Retinal pigment epithelial cell (primary cell): ENCODE measurements at places on chromosomes 6 and 20.
A peak's percentile ranks its signal among the peaks of the same experiment; 100 is the strongest.

- no peak for DNase-seq
Observed at GRCh38 chr6:125688138-125688537, 61.3 kb upstream of the HEY2 start.

DNA sequence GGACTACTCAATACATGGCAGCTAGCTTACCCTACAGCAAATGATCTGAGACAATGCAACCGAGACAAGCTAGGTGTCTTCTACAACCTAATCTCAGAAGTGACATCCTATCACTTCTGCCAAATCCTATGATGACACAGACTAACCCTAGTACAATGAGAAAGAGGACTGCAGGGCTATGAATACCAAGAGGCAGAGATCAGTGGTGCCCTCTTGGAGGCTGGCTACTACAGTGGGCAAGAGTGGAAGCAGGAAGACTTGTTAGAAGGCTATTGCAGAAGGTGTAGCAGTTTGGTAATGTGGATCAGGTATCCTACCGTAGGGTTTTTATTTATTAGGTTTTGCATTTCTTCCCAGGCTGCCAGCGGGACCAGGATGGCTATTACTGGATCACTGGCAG is 30.3 kb downstream of the GSS start:
- DNase-seq = no peak

GRCh38 chr6:112485120-112485826 is 138.1 kb downstream of the RFPL4B start:
- DNase-seq = no peak

- no peak for DNase-seq
Observed at GRCh38 chr6:110981202-110981600, 637 bp upstream of the RPF2 start.

GRCh38 chr6:108200631-108201030 is 34.8 kb downstream of the NR2E1 start:
- DNase-seq = no peak

DNA sequence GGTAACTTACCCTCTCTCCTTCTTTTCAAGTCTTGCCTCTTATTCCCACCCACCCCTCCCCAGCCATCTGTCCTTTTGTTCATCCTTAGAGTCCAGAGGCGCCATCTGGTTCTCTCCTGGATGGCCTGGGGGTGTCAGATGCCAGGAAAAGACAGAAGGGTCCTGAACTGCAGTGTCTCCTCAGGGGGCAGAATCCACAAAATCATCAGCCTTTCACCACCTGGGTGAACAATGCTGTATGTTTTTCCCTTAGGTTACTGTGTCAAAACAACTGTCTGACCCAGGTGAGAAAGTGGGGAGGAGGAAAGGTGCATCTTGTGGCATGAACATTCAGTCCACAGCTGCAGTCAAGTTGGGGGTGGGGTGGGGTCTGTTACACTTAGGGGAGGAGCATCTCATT is 47.9 kb upstream of the FYN start:
- no peak for DNase-seq

- DNase-seq = no peak
Observed at GRCh38 chr6:169692516-169692915, 9.3 kb downstream of the WDR27 start.

DNA sequence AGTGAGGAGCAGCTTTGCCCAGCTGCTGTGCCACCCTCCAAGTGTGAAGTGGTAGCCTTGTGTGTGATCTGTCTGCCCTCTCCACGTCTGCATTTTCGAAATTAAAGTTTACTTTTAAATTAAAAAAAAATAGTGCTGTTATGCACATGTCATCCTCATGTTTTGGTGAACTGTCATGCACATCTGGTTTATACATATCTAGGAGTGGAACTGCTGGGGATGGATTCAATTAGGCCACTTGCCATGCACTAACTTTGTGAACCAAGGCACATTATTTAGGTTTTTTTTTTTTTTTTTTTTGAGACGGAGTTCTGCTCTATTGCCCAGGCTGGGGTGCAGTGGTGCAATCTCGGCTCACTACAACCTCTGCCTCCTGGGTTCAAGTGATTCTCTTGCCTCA is 3.6 kb downstream of the GTSF1L start:
- no peak for DNase-seq

GRCh38 chr6:25215881-25216280 is 63.3 kb upstream of the CARMIL1 start:
- no peak for DNase-seq

DNA sequence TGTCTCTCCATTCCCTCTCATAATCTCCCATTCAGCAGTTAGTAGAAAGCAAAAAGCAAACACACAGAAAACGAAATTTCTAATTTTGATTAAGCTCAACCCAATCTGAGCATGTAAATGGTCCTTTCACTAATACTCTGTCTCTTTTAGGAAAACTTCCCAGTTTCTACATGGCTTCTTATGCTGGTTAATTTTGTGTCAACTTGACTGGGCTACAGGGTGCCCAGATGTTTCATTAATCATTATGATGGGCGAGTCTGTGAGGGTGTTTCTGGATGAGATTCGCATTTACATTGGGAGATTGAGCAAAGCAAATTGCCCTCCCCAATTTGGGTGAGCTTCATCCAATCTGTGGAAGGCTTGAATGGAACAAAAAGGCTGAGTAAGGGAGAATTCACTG is 142.2 kb downstream of the MBOAT1 start:
- no peak for DNase-seq

GRCh38 chr6:64330694-64331307 is 695.2 kb downstream of the PHF3 start:
- peak; percentile 10 for DNase-seq

GRCh38 chr6:56450882-56451739 is 191.6 kb downstream of the DST start:
- DNase-seq = peak; percentile 61

DNA sequence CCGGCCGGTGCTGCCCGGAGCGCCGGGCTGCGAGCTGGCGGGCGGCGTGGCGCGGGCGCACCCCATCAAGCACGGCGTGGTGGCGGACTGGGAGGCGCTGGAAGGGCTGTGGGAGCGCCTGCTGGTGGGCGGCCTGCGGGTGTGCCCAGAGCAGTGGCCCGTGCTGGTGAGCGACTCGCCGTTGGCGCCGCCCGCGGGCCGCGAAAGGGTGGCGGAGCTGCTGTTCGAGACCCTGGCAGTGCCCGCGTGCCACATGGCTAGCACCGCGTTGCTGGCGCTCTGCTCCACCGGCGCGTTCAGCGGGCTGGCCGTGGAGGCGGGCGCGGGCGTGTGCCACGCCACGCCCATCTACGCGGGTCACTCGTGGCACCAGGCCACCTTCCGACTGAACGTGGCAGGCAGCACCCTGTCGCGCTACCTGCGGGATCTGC is 517 bp downstream of the ACTL10 start:
- no peak for DNase-seq

- no peak for DNase-seq
Observed at GRCh38 chr6:17945111-17945510, 42.3 kb downstream of the KIF13A start.

DNA sequence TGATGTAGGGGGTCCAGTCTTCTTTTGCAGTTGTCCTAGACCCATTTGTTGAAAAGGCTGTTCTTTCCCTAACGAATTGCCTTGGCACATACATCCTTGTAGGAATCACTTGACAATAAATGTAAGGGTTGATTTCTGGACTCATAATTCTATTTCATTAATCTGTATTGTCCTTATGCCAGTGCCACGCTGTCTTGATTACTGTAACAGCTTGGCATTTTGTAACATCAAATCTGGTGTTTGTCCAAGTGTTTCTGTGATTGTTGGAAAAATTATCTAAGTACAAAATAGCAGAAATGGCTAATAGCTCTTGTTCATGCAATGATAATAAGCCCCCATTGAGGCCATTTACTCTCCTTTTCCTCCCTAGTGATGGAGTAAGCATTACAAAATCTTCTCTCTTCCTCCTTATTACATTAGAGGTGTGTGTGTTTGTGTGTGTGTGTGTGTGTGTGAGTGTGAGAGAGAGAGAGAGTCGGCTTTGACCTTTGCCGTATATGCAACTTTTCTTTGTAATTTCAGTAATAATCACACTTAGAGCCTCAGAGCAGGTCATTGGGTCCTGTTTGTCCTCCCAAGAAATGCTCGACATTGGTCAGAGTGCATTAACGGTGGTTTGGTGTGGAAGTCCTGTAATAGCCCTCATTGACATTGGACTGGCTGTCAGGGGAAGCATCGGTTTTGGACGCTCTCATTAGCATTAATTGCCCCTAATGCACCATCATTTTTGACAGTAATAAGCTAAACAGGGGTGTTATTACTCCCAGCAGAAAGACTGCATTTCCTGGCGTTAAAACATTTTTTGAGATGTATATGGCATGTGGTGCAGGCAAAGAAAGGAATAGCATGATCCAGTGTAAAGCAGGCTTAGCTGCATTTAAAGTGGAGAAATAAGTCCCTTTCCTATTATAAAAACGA is 40.7 kb upstream of the MROH8 start:
- DNase-seq = no peak

- DNase-seq = no peak
Observed at GRCh38 chr6:90695316-90695715, 108.4 kb upstream of the MAP3K7 start.

GRCh38 chr6:4270776-4271175 is 135.4 kb upstream of the ECI2 start:
- DNase-seq = no peak

DNA sequence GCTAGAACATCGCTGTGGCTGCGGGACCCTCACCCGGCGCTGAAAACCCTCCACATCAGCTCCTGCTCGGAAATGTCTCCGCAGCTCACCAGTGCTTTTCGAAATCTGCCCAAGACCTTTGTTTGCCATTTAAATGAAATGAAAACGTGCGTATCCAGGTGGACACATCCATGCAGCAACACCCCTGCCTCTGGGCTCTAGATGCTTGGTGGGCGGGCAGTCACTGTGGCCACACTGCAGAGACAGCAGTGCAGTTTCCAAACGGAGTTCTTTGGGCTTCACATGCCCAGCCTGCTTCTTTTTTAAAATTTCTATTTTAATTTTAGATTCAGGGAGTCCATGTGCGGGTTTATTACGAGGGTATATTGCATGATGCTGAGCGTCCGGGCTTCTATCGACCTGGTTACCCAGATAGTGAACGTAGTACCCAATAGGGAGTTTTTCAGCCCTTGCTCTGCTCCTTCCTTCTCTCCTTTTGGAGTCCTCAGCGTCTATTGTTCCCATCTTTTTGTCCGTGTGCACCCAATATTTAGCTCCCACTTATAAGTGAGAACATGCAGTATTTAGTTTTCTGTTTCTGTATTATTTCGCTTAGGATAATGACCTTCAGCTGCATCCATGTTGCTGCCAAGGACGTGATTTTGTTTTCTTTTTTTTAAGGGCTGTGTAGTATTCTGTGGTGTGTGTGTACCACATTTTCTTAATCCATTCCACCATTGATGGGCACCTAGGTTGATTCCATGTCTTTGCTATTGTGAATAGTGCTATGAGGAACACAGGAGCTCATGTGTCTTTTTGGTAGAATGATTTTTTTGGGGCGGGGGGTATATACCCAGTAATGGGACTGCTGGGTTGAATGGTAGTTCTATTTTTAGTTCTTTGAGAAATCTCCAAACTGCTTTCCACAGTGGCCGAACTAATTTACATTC is 4.8 kb upstream of the TUBB2B start:
- DNase-seq = no peak

DNA sequence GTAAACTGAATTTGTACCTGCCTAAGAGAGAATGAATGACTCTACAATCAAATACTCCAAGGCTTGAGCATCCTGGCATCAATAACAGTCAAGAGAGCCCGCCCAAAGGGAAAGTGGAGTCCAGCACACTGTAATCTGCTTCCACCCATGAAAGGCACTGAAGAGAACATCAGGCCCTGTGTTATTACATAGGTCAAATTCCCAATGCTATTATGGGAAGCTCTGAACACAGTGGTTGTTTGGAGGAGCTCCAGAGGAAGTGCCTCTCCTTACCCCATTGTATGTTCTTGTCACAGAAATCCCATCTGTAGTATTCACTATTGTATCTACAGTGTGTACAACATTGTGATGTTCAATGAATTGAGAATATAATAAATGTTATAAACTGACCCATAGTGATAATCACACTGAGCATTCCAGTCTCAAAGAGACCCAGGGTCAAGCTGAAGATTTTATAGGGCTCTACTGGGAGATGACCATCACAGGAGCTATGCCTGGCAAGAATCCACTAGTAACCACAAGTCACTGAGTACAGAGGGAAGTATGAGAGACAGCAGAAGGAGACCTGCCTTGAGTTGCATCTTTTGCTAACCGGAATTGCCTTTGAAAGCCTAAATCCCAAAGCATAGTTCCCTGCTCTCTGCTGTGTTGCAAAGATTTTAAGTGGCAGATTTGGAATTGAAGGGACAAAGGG is 446.7 kb downstream of the GJA1 start:
- no peak for DNase-seq

DNA sequence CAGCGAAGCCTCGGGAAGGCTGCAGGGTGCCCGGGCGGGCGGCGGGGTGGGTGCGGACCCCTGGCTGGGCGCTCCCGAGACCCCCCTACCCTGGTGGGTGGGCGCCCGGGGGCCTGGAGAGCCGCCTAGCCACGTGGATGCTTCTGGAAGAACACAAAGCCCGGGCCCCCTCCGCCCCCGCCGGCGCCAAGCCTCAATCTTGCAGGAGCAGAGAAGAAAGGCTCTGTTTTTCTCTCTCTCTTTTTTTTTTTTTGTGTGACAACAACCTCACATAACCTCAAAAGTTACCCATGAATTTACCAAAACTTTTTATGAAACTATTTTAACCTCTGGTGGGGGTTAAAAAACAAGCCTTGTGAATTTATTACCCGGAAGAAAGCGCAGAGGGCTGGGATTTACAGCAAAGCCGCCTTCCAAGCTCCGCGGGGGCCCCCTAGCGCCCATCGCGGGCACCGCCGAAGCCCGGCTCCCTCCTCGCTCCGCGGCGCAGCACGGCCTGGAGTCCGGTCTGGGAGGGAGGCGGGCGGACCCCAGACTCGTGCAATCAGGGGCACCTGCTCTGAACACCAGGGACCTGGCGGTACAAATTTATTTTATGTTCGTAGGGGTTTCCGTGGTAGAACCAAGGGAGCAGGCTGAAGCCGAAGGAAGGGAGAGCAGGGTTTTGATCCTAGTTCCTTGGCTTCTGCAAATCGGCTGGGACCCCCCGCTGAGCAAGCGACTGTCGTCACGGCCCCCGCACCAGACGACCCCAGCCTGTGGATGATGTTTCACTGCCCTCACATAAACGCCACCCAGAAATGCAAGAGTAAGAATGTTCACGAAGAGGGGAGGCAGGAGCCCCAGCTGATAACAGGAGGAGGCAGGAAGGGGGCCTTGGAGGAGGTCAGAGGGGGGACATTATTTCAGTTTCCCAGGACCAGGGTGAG is 58.9 kb downstream of the ZNF831 start:
- DNase-seq = peak; percentile 8

- DNase-seq = no peak
Observed at GRCh38 chr20:47551222-47551621, 49.5 kb downstream of the NCOA3 start.

GRCh38 chr20:23565503-23566045 is 2.7 kb downstream of the CST9L start:
- no peak for DNase-seq
